Karpas-422 (cell line): ENCODE measurements at places on chromosomes 13 and 19. TPM values are rescaled to one million over a fixed set of nuclear protein-coding genes. Genes with fewer than 3 reads are reported as not detected.

The TGFBR3L gene
- not detected in 2 replicates for total RNA-seq

The SPART gene
- total RNA-seq = not detected in 2 replicates

The SELENOV gene
- total RNA-seq = not detected in 2 replicates

The ZNF497 gene
- 1.1 and 3.0 TPM in 2 replicates for total RNA-seq

The PLIN5 gene
- not detected in 2 replicates for total RNA-seq

The CD79A gene
- 970 and 1,036 TPM in 2 replicates for total RNA-seq

The CDC16 gene
- 41.9 and 57.1 TPM in 2 replicates for total RNA-seq

The RPS5 gene
- total RNA-seq = 6,081 and 7,190 TPM in 2 replicates

The CCDC70 gene
- total RNA-seq = not detected in 2 replicates
